ENCODE measurements at places on chromosomes 11 and 22. TPM values are rescaled to one million over a fixed set of nuclear protein-coding genes. Genes with fewer than 3 reads are reported as not detected.

The TRMT2A gene
- 16.6 TPM for total RNA-seq

The SLC1A2 gene
- total RNA-seq = 1.7 TPM

The TESMIN gene
- 0.76 TPM for total RNA-seq

The SLC29A2 gene
- total RNA-seq = 0.62 TPM

The PANX2 gene
- 4.2 TPM for total RNA-seq

DNA sequence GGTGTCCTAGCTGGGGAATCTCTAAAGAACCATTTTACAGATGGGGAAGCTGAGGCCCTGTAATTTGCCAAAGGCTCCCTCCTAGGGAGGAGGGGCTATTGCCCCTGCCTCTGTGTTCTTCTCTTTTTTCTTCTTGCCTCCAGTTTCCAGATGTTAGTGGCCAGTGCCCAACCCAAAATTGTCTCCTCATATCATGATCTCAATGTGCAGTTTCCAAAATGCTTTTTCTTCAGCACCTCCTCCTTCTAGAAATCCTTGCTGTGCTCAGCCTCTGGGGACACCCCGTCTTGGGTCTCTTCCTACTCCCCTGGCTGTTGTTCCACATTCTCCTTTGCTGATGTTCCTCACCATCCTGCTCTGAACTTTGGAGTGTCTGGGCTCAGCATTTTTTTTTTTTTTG lies 9.5 kb upstream of the CHRM1 start:
- no peak for DNase-seq

GRCh38 chr11:87894961-87895360 lies 280.3 kb downstream of the RAB38 start:
- DNase-seq = no peak

GRCh38 chr22:39567135-39567946 lies 3.2 kb upstream of the CACNA1I start:
- no peak for DNase-seq

DNA sequence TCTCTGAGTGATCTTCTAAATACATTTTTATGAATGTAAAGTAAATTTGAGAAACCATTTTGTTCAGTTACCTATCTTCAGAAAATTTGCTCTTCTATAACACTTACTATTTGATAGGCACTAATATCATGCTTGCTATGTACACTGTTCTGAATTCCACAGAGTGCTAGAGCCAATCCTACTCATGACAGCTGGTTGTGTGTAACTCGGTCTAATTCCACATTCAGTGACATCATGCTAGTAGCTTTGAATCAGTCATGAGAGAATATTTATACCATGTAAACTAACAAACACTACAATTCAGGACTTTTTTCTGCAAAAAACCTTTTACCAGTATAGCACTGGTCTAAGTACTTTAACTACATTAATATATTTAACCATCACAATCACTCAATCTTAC lies 902.9 kb downstream of the DLG2 start:
- no peak for DNase-seq

- no peak for DNase-seq
Measured at GRCh38 chr22:39110631-39111561, 13.9 kb downstream of the APOBEC3H start.

DNA sequence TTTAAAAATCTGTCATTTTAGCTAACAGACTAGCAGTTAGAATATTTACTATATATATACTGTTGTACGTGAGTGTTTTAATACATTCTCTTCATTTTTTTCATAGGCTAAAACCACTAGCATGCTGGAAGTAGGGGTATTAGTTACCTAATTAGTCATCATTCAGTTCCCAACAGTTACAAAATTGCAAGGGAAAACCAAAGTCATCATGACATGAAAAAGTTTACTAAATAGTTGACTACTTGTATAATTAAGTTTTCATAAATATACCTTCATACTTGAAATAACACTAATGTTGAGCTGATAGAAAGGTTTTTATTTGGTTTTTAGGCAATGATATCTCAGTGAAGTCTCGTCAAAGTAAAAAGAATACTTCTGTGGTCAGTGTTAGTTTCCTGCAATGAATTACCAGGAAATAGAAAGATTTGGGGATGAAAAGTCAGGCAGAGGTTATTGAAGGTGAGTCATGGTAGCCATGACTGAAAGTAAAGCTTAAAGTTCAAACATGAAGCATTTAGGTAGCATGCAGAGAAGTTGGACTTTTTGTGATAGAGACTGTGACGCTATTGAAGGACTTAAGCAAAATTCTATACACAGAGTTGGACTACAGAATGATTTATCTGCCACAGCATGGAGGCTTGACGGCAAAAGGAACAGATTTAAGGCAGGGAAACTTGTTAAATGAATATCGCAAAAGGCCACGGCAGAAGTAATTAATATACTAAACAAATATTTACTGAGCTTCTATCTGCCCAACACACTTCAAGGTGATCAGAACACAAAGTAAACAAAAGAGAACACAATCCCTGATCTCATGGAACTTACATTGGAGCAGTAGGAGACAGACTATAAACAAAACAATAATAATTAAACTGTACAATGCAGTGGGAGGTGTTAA lies 828.1 kb upstream of the FAT3 start:
- peak; percentile 72 for DNase-seq

GRCh38 chr22:22002526-22003055 lies 20.0 kb upstream of the TOP3B start:
- DNase-seq = no peak

- DNase-seq = peak; percentile 27
Measured at GRCh38 chr22:23183061-23183698, 2.9 kb downstream of the BCR start.

DNA sequence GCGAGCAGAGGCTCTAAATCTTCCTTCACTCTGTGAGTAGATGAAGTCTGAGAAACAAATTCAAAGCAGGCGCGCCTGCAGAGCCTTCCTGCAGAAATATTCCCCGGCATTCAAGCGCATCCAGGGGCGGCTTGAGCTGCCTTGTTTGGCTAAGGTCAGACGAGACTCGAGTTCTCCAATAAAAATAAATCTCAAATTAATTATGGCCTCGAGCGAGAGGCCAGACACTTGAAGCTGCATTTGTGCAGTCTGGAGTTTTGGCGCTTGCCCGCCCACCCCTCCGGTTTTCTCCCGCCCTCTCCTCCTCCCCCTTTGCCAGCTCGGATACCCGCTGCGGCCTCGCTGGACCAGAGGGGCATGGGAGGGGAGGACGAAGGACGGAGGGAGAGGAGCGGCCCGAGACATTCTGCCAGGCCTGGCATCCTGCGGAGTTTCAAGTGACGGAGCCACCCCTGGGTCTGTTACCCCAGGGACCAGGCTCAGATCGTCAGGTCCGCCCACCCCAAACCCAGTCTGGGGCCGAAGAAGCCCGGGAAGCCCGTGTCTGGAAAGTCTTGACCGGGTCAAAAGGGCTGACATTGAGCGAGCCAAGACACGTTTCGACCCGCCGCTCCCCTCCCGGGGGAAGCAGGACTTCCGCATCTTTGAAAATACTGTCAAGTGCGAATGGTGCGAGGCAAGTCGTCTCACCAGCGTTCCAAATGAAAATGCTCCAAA lies 3.8 kb upstream of the FLI1 start:
- DNase-seq = no peak

GRCh38 chr11:132158091-132158490 lies 787.7 kb downstream of the NTM start:
- DNase-seq = peak; percentile 27

DNA sequence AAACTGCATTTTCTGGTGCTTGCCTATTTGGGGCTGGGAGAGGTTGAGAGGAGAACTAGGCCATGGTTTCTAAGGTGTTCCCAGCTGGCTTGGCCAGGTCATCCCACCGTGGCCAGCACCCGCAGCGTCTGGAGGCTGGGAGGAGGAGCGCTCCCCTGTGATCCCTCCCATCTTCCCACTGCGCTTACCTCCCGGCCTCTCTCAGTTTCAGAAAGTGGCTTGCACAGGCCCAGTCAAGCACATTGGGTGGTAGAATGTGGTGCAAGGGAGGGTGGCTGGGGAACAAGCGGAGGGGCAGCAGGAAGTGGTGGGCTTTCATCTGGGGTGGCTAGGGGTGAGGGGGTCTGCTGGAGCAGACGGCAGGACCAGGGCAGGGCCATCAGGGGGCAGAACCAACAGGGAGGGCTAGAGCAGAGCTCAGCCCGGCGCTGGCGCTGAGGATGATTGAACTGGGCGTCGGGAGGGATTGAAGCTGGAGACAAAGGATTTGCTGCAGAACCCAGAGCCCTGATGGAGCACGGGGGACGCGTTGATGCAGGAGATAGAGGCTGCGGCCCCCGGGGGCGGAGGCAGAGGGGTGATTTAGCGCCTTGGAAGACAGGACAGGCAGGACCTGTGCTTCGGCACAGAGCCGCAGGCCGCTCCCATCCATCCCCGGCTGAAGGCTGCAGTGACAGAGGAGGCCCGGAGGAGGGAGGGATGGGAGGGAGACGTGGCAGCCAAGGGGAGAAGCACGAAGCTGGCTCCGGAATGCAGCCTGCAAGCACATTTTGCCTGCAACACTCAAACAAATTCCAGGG lies 76.0 kb downstream of the TRIM29 start:
- DNase-seq = no peak

GRCh38 chr11:118435893-118436624 lies at the start of gene KMT2A:
KMT2A (plus strand) TSS chr11:118436492; CDS start chr11:118436513, 21 bp downstream.
- peak; percentile 90 for DNase-seq

DNA sequence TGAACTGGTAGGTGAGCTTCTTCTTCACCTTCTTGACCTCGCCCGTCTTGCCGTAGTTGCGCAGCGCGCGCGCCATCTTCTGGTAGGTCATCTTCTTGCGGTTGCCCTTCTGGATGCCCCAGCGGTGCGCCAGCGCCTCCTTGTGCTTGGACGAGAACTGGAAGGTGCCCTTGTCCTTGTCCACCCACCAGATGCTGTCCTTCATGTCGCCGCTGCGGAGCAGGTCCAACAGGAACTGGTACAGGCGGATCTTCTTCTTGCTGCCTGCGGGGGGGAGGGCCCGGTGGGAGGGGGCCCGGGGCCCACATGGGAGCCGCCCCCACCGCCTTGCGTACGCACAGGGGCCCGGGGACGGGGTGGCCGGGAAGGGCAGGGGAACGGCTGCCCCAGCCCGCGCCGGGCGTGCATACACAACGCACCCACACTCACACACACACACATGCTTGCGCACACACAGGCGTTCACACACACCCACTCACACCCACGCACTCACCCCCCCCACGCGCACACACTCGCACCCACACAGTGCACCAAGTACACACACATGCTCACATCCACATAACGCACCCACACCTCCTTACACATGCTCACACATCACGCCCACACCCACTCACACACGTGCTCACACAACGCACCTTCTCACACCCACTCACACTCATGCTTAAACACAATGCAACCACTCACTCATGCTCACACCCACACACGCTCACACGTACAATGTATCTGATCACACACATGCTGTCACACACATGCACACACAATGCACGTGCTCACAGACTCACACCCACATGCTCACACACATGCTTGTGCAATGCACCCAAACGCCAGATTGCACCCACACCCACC lies 3.0 kb upstream of the MYBPC3 start:
- DNase-seq = peak; percentile 89

DNA sequence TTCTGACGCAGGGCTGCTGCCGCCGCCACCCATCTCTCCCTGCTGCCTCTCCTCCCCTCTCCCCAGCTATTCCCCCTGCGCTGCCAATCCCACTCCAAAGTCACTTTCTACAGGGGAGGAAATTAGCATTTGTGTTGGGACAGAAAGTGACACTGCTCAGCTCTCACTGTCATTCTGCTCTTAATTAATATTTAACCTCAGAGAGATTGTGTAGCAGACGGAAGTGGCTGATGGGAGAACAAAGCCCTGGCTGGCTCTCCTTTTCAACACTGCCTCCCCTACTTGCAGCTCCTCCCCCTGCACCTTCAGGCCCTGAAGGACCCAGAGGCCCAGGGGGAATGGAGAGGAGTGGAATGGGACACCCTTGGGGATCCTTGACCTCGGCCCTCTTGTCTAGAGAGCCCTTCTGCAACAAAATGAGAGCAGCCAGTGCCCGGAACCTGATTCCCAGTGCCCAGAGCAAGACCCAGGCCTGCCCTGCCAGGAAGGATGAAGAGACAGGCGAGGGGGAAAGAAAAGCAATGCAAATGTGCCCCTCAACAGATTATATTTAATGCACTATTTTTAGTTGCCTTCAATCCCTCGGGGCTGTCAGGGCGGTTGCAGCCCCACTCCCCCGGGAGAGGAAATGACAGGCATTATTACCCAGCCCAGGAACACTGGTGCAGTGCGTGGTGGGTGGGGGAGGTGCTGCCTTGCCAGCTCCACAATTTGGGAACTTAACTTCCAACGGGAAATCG lies 14.6 kb upstream of the NRGN start:
- DNase-seq = no peak

- DNase-seq = no peak
Measured at GRCh38 chr22:27393371-27393770, 408.2 kb downstream of the MN1 start.

DNA sequence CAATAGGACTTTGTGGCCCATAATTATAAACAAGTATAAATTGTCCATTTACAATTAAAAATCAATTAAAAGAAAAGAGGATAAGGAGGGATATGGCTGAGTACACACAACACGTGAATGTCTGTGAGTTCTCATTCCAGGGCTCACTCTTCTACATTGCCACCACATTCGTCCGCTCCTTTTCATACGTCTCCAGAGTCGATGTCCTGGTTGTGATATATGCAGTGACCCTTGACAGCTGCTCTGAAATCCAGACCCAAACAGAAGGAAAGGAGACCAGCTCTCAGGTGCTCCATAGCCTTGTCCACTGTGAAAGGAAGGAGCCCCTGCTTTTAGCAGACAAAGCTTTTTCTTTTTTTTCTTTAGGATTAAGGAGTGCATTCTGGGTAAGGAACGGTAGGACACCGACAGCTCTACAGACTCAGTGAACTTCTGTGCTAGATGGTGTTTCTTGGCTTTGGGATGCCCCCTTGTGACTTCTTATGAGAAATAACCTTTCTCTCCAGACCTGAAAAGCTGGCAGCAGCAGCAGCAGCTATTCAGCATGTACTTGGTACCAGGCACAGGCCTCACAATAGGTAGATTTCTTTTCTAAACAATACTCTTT lies 19.7 kb upstream of the DNAJB13 start:
- DNase-seq = peak; percentile 58

- DNase-seq = no peak
Measured at GRCh38 chr11:8720868-8721608, 38.4 kb downstream of the RPL27A start.

GRCh38 chr11:125892071-125892470 lies 4.6 kb downstream of the HYLS1 start:
- DNase-seq = no peak

- no peak for DNase-seq
Measured at GRCh38 chr22:25027959-25028840, 75.7 kb downstream of the KIAA1671 start.

- DNase-seq = no peak
Measured at GRCh38 chr22:25021976-25022711, 69.6 kb downstream of the KIAA1671 start.

GRCh38 chr11:111387363-111387762 lies 8.3 kb upstream of the POU2AF1 start:
- DNase-seq = peak; percentile 20

- DNase-seq = no peak
Measured at GRCh38 chr22:29867851-29868250, 15.1 kb upstream of the MTMR3 start.
